ENCODE measurements at places on chromosomes 7 and 10.

DNA sequence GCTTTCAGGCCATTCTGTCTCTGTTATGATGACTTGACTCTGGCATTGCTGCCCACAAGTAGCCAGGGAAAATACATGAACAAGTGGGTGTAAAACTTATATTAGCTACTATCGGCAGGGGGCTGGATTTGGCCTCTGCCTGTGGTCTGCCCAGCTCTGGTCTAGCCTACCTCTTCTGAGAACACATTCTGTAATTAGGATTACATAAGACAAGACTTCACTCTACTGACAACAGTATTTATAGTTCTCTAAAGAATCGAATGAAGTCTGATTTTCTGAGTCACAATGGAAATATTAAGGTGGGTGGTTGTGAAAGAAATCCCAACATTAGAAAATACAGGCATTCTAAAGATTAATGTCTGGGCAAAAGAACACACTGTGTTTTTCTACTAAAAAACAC, 55.5 kb downstream of the DLD start:
- H3K27me3 ChIP-seq = no peaks in the 10 kb centered on the region
- H3K27ac ChIP-seq = peak overlapping the region; percentile 35
- H3K4me1 ChIP-seq = peaks cover 35% of the 10 kb centered on the region
- DNase-seq = no peak
- H3K4me3 ChIP-seq = no peak overlapping the region

DNA sequence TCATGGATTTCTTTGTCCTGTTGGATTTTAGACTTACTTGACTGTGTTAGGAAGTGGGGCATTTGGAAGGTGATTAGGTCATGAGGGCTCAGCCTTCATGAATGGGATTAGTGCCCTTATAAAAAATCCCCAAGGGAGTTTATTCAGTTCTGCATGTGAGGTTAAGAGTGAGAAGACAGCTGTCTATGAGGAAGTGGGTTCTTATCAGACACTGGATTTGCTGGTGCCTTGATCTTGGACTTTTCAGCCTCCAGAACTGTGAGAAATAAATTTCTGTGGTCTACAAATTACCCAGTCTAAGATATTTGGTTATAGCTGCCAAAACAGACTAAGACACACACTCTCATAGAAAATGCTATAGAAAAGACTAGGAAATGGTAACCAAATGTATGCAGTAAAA, 724.7 kb upstream of the FZD8 start:
- H3K4me3 ChIP-seq = no peak overlapping the region
- H3K36me3 ChIP-seq = no peaks in the 10 kb centered on the region
- H3K27ac ChIP-seq = no peak overlapping the region
- no peaks in the 10 kb centered on the region for H3K27me3 ChIP-seq
- DNase-seq = no peak
- H3K4me1 ChIP-seq = no peaks in the 10 kb centered on the region

DNA sequence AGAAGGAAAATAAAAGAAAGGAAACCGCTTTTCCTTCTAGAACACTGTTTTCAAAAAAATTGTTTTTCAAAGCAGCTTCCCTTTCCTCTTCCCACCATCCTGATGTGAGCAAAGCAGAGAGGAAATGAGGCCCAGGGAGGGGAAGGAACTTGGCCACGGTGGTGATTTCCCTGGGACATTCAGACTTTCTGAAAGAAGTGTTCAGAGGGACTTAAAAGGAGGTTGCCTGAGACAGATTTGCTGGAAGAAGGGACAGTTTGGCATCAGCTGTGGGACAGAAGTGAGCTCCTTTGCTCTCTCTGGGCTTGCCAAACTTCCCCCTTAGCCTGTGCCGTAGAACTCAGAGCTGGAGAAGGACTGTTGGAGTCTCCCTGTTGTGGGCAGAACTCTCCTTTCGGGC, 30.3 kb downstream of the ADCYAP1R1 start:
- H3K4me3 ChIP-seq = no peak overlapping the region
- no peaks in the 10 kb centered on the region for H3K36me3 ChIP-seq
- H3K4me1 ChIP-seq = no peaks in the 10 kb centered on the region
- no peak overlapping the region for H3K27ac ChIP-seq
- no peak for DNase-seq

DNA sequence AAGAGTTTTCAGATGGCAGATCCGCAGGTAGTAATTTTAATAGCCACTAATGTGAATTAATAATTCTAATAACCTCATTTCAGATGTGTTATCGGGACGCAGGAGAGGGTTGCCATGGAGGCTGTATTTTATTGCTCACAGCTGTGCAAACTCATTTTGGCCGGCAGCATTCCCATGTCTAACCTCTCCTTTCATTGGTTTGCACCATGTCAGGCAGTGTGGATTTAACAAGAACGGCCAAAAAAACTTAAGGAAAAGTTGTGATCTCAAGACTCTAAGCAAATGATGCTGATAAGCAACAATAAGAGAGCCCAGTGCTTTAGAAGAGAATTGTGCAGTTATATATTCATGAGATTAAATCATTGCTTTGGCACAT, 88.7 kb upstream of the NRP1 start:
- no peak overlapping the region for H3K27ac ChIP-seq
- H3K27me3 ChIP-seq = no peaks in the 10 kb centered on the region

DNA sequence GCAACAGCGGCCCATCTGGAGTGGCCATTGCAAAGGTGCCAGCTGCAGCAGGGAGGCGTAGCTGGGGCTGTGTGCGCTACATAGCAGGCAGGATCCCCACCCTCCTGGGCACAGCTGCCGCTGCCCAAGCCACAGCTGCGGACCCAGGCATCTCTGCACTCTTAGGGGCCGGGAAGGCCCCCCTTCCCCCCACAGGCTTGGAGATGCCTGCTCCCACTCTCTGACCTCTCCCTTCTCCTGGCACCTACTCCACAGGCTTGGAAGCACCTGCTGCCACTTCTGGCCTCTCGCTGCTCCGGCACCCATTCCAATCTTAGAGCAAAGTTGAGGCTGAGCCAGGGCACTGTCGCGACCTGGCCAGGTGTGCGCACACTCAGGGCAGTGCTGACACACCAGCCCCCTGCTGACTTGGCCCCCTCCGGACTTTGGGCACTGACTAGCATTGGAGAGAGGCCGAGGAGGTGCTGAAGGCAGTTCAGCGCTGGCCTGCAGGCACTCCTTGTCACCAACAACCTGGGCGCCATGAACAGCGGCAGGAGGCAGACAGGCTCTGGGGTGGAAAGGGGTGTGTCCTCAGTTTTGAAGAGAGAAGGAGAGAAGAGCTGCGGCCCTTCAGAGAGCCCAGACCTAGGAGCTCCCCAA, 18.4 kb downstream of the RBM48 start:
- no peaks in the 10 kb centered on the region for H3K27me3 ChIP-seq
- no peak overlapping the region for H3K27ac ChIP-seq
- no peak for DNase-seq
- H3K4me1 ChIP-seq = no peaks in the 10 kb centered on the region
- no peak overlapping the region for H3K4me3 ChIP-seq

- H3K27me3 ChIP-seq = no peaks in the 10 kb centered on the region
- no peak overlapping the region for H3K4me3 ChIP-seq
- H3K4me1 ChIP-seq = no peaks in the 10 kb centered on the region
- DNase-seq = no peak
Measured at GRCh38 chr7:69184339-69184738, 413.9 kb upstream of the AUTS2 start.

GRCh38 chr7:130521258-130521951, 29.5 kb downstream of the MEST start:
- H3K4me1 ChIP-seq = no peaks in the 10 kb centered on the region
- no peaks in the 10 kb centered on the region for H3K27me3 ChIP-seq
- DNase-seq = no peak

DNA sequence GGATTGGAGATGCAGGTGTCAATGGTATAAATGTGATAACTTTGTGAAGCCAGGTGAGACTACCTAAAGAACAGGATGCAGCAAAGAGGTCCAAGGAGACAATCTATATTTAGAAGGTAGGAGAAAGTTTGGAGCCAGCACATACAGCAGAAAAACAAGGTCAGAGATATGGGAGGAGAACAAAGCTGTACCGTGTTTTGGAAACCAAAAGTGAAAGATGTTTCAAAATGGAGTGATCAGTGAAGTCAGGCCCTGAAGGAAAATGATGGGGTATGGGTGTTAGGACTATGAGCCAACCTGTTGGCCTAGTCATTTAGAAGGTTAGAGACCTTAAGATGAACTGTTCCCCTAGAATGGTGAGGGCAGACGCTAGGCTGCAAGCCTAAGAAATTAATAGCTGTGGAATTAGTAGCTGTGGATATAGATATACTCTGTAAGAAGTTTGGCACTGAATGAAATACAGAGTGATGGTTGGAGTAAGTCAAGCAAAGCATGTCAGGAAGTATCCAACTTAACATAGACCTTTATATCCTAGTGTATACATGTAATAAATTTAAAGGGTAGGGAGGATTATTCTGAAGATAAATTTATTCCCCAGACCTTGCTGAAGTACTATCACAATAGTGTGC, 149.8 kb upstream of the WNT16 start:
- no peak for DNase-seq
- no peaks in the 10 kb centered on the region for H3K4me1 ChIP-seq
- H3K27ac ChIP-seq = no peak overlapping the region
- H3K27me3 ChIP-seq = no peaks in the 10 kb centered on the region

DNA sequence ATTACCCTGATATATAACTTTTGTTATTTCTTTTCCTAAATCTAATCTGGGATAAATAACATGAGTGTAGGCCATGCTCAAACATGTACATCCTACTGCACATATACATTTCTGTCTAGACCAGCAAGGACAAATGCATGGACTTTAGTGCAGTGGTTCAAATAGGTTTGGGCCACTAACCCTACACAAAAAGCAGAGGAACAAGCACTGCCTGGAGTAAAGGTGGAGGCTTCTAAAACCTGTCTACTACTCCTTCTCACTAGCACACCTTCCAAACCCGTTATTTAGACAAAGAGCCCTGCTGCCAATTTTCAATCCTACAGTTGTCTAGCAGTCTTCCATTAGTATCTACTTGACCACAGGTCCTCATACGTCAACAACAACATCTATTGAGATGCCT, 34.8 kb downstream of the SGCE start:
- no peaks in the 10 kb centered on the region for H3K36me3 ChIP-seq
- DNase-seq = no peak
- H3K27ac ChIP-seq = peak overlapping the region; percentile 45
- no peaks in the 10 kb centered on the region for H3K27me3 ChIP-seq
- H3K4me3 ChIP-seq = no peak overlapping the region

- no peaks in the 10 kb centered on the region for H3K36me3 ChIP-seq
- no peak overlapping the region for H3K4me3 ChIP-seq
- no peaks in the 10 kb centered on the region for H3K27me3 ChIP-seq
- H3K27ac ChIP-seq = no peak overlapping the region
- no peaks in the 10 kb centered on the region for H3K4me1 ChIP-seq
Measured at GRCh38 chr7:129514683-129515082, 12.4 kb downstream of the SMKR1 start.

- DNase-seq = no peak
- H3K27me3 ChIP-seq = no peaks in the 10 kb centered on the region
- H3K4me3 ChIP-seq = no peak within 1 kb of the TSS
- H3K4me1 ChIP-seq = peaks cover 36% of the 10 kb centered on the region
- H3K27ac ChIP-seq = peak within 1 kb of the TSS; percentile 45
Measured at GRCh38 chr7:47948141-47948790, at the start of gene PKD1L1. Gene PKD1L1, minus strand, starts transcription at chr7:47948466. Its CDS starts 26 bp downstream, at chr7:47948440.

Data from Caco-2 (cell line).